ENCODE measurements at places on chromosomes 16 and 17.

DNA sequence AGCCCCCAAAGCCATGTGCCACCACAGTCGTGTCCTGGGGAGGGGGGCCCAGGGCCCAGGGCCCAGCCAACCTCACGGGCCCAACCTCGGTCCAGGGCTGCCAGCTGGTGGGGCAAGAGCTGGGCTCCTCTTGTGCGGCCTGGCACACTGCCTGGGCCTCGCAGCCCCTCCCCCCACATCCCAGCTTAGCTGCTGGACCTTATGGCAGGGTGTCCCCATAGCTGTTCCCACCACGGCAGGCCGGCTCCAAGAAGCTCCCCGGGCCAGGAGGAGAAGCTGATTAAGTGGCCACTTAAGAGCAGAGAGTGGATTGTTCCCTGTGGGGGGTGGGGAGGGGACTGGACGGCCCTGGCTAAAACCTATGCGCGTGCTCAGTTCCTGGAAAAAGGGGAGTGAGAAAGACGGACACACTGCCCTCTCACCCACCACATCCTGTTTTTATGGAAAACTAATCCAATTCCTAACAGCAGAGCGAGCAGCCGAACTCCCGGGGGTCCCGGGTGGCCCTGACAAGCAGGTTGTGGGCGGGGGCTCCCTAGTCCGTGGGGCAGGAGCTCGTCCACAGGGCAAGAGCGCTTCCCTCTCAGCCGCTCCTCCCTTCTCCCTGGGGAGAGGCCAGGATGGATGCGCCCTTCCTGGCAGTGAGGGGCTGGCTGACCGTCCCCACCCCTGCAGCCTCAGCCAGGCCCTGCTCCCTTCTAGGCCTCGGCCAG lies 16.8 kb downstream of the PIEZO1 start:
- DNase-seq, result no peak

DNA sequence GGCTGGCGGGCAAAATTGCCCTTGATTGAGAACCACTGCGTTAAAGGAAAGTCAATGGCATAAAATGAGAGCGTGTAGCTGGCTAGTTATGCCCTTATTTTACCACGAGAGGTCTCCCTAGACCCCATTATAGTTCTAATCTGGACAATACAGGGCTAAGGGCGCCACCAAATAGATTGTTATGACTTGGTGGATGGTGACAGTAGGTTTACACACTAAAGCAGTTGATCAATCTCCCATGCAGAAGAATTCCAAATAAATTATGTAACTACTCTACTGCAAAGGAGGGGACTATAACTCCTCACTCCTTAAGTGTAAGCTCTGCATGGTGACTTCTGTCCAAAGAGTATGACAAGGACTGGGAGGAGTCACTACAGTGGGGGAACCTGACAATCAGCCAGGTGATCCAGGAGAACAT lies 20.4 kb upstream of the YPEL2 start:
- peak; percentile 76 for DNase-seq

DNA sequence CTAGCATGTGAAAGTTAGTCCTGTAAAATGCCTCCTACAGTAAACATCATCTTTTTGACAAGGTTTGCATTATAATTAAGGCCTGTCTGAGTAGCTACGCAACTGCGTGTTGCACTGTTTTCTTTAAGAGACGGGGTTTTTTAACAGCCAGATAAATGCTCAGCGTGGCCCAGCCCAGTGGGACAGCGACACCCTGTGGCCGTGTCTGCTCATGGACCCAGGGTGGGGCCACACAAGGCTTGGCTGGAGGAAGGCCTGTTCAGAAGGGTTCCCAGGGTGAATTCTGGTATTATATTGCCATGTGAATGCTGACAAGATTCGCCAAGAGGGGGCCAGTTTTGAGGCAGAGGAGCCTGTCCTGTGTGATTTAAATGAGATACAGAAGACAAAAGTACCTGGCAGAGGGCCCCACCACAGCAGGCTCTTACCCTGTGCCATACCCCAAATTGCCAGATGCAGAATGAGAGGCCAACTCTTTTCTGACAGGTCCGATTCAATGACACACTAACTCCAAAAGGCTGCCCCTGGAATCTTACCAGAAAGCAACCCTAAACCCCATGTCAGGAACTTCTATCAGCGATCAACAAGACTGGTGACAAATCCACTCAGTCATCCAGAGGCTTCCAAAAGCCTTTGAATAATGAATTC lies 65.9 kb upstream of the IRX6 start:
- no peak for DNase-seq

DNA sequence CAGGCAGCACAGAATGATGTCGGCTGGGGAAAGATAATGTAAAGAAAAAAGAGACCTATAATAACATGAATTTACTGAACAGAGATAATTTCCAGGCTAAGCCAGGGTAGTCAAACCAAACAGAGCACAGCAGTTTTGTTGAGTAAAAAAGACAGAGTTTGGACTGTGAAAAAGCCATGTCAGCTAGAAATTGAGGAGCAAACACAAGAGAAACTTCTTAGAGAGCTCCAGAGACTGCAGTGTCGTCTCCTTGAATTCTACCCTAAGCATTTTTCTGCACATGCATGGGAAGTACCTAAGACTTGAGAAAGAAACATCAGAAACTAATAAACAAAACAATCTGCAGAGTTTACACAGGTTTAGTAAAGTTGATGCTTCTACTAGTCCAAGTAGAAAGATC lies 1098.8 kb upstream of the CDH8 start:
- no peak for DNase-seq

DNA sequence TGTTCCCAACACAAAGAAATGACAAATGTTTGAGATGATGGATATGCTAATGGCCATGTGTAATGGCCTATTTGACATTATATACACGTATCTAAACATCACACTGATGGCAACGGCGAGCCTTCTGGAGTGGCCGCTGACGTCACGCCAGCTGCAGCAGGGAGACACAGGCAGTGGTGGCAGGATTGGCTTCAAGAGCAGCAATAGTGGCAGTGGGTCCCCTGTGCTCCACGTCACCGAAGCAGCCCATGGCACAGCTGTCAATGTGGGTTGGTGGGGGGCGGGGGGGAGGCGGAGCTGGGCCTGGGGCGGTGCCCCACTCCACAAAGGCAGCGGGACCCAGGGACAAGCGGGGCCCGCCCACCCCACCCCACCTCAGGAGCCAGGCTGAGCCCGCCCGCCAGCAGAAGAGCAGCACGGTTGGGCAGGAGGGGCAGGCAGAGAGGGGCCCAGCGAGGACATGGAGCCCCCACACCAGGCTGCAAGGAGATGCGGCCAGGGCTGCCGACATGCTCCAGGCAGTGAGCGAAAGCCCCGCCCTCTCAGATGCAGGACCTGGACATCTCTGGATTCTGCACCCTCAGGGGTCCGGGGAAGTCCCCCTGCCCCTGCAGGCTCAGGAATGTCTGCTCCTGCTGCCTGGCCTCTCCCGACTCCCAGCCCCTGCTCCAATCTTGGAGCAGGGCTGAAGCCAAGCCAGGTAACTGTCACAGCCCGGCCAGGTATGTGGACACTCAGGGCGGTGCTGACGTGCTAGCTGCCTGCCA lies 64.6 kb downstream of the USP32 start:
- DNase-seq, result peak; percentile 66

DNA sequence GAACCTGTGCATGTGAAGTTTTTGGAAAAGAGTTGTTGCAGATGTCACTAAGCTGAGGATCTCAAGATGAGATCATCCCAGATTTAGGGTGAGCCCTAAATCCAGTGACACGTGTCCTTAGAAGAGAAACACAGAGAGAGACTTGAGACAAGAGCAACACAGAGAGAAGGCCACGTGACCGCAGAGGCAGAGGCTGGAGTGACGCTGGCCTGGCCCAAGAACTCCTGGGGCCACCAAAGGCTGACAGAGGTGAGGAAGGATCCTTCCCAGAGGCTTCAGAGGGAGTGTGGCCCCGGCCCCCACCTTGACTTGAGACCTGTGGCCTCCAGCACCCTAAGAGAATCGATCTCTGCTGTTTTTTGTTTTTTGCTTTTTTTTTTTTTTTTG lies 12.1 kb upstream of the RHBDF2 start:
- no peak for DNase-seq

DNA sequence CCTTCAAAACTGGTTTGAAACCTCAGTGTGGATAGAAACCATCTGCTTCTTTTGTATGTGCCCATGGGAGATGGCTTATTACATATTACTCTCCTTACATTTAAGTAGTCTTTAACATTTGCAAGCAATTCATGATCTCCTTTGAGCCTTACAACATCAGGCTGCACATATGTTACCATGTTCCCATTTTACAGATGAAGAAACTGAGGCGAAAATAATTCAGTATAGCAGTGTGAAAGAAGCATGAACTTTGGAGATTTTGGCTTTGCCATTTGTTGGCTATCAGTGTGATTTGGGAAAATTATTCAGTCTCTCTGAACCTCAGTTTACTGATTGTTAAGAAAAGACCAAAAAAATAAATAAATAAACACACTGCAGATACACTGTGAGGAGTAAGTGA lies 15.7 kb downstream of the GNAO1 start:
- DNase-seq, result no peak

- DNase-seq, result no peak
Observed at GRCh38 chr17:77189148-77189547, 48.4 kb downstream of the SEC14L1 start.

DNA sequence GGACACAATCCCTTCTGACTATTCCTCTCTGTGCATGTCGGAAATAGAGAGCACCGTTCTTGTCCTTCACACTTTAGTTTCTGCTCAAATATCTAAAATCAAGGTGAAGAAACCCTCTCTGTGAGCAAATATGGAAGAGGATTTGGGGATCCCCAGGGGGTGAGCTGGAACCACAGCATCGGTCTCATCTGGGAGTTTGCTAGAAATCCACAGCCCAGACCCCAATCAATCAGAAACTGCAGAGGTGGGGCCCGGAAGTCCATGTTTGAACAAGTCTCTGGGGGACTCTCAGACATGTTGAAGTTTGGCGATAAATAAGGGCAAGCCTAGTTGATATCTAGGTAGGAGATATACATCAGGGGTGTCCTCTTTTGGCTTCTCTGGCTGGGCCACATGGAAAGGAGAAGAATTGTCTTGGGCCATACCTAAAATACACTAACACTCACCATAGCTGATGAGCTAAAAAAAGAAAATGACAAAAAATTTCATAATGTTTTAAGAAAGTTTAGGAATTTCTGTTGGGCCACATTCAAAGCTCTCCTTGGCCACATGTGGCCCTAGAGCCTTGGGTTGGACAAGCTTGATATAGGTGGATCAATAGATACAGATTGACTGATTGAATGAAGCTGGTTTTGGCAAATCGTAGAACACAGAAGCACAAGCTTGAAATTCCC lies 168.0 kb upstream of the FOXF1 start:
- no peak for DNase-seq

- DNase-seq, result no peak
Observed at GRCh38 chr17:65824901-65825300, 263.5 kb upstream of the AXIN2 start.

GRCh38 chr16:84485255-84486010 lies 19.0 kb downstream of the MEAK7 start:
- DNase-seq, result no peak

DNA sequence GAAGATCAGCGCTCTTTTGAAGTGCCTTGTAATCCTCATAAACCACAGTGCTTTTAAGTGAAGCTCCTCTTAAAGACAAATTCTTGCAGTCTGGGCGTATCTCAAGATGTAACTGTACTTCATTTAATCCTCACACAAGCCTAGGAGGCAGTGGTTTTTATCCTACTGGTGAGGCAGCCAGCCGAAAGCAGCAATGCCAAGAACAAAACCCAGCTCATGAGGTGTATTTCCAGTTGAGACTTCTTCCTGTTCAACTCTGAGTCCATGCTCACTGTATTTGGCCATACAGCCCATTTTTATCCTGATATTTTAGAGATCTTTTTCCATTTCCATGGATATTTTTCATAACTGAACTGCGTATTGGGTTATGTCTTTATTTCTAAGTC lies 13.7 kb downstream of the CTRB2 start:
- DNase-seq, result no peak

DNA sequence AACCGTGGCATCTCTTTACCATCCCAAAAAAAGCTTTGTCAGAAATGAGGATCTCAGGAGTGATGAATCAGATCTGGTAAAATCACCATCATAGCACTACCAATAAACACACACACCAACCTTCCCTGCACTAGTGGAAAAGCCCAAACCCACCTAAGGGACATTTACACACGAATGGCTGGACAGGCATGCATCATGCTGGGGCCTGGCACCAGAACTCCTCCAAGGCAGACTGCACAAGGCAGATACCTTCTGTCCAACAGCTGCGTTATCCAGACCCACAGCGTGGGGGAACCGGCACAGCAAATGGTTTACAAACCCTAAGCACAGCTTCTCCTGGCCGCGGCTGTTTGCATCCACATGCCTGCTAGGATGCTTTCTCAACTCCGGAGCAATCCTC lies 2.8 kb downstream of the ASIC2 start:
- no peak for DNase-seq

GRCh38 chr17:29089601-29090044 lies 46.7 kb downstream of the PIPOX start:
- no peak for DNase-seq

- DNase-seq, result no peak
Observed at GRCh38 chr17:35006345-35006744, 26.0 kb downstream of the LIG3 start.

GRCh38 chr16:2090777-2091546 lies 43.2 kb downstream of the TSC2 start:
- DNase-seq, result peak; percentile 24

DNA sequence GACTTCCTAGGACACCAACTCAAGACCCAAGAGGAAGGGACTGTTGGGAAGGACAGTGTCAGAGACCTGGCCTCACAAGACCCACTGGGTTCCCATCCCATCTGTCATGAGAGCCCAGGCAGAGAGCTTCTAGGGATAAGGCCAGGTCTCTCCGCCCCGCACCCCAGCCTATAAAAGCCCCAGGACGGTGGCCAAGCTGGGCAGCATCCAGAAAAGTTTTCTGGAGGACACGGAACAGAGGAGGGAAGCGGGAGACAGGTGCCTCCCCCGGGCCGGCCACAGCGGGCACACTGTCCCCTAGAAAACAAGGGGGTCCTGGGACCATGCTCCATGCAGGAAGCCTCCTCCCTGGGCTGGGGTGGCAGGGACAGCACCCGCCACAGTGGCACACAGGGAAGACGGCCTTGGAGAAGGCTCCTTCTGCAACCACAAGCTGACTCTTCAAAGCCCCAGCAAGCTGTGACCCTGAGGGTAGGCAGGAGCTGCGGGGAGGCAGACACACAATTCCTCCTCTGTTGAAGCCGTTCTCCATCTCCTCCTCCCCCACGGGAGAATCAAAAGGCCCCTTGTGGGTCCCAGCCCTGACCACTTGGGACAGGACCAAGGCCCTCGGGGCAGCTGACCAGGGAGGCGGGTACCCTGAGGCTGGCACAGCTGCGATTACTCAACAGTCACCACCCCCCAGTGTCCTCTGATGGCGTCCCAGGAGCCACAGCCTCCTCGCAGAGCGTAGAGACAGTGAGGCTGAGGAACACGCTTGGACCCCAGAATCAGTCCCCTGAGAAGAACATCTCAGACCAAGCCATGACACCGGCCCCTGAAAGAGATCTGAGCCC lies 26.1 kb downstream of the TRPV3 start:
- DNase-seq, result no peak

GRCh38 chr17:7852262-7852670 lies 2.6 kb upstream of the TMEM88 start:
- no peak for DNase-seq

GRCh38 chr16:17469011-17469740 lies 1.6 kb downstream of the XYLT1 start:
- no peak for DNase-seq
